ENCODE measurements at places on chromosomes 11 and 22.

DNA sequence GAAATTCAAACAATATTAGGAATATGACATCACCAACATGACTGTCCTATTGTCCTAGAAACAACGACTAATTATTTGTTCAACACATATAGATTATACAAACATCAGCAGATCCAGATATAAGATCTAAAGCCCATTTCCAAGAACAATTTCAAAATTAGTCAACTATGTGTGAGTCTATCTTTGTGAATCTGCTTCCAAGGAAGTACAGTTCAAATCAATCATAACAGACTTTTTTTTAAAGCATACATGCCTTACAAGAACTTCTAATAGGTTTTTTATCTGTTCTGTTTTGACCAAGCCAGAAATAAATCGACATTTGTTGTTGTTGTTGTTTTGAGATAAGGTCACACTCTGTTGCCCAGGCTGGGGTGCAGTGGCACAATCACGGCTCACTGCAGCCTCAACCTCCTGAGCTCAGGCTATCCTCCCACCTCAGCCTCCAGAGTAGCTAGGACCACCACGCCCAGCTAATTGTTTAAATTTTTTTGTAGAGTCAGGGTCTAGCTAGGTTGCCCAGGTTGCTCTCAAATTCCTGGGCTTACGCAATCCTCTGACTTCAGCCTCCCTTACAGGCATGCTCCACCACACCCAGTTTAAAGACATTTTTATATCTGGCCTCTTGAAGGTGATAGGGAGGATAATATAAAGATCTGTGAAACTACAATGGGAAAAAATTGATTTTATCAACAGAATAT lies 54.8 kb downstream of the DENND5A start:
- peak; percentile 26 for DNase-seq

- no peak for DNase-seq
These were observed 100.0 kb upstream of the B3GAT1 start for GRCh38 chr11:134512061-134512460.

- DNase-seq: no peak
These were observed 12.0 kb downstream of the SLCO2B1 start for GRCh38 chr11:75162954-75163353.

- peak; percentile 66 for DNase-seq
These were observed 5.1 kb upstream of the SMARCB1 start for GRCh38 chr22:23781511-23782183.

DNA sequence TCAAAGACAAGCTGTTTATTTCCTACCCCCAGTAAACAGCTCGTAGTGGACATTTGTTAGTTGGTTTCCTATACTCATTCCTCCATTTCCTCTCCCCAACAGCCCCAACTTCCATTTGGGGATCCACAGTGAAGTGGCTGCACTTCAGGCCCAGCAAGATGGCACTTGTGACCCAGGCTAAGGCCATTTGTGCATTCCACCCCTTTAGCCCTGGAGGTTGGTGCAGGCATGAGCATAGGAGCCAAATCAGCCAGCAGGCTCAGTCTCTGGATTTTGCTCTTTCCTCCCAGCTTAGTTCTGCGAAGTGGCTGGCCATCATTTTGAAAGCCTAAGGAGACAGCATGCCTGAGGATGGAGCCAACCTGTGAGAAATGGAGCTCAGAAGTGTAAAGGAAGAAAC lies 122.9 kb downstream of the MPPED2 start:
- no peak for DNase-seq

DNA sequence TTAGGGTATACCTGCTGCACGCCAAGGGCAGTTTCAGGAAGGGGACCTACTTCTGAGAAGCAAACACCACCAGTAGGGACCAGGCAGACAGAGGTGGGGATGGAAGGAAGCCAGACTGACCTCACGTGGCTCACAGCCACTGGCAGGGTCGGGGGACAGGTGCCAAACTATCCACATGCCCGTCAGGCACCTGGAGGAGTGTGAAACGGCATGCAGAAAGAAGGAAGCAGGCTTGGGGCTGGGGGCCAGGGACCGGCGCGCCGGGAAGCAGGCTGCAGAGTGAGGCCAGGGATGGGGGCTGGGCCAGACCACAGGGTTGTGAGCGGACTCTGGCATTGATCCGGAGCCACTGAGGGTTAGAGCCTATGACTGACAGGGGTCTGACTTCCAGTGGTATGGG lies 47.5 kb downstream of the CDKN1C start:
- DNase-seq: no peak

GRCh38 chr11:67050139-67050538 lies 6.5 kb upstream of the RHOD start:
- no peak for DNase-seq

GRCh38 chr11:5910540-5910939 lies 17.5 kb downstream of the OR52E5 start:
- no peak for DNase-seq

DNA sequence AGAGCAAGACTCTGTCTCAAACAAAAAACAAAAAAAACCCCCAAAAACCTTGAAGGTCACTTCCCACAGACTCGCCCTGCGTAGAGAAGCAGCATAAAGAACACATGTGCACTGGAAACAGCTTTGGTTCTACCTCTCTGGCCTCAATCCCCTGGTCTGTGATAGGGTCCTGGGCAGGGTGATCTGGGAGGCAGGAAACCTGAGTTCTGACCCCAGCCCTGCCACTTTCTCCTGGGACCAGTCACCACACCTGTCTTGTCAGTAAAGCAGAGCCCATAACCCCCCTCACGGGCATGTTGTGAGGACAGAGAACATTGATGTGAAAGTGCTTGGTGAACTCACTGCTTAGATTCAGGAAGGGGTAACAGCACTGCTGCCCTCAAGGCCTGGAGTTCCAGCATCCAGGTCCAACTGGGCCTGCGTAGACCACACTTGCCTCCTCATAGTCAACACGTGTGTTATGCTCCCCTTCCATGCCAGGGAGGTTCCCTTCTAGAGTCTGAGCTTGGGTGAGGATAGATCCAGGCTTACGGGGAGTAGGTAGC lies 11.4 kb downstream of the UCP2 start:
- no peak for DNase-seq

- DNase-seq: no peak
These were observed 14.1 kb downstream of the DEAF1 start for GRCh38 chr11:680970-681369.

DNA sequence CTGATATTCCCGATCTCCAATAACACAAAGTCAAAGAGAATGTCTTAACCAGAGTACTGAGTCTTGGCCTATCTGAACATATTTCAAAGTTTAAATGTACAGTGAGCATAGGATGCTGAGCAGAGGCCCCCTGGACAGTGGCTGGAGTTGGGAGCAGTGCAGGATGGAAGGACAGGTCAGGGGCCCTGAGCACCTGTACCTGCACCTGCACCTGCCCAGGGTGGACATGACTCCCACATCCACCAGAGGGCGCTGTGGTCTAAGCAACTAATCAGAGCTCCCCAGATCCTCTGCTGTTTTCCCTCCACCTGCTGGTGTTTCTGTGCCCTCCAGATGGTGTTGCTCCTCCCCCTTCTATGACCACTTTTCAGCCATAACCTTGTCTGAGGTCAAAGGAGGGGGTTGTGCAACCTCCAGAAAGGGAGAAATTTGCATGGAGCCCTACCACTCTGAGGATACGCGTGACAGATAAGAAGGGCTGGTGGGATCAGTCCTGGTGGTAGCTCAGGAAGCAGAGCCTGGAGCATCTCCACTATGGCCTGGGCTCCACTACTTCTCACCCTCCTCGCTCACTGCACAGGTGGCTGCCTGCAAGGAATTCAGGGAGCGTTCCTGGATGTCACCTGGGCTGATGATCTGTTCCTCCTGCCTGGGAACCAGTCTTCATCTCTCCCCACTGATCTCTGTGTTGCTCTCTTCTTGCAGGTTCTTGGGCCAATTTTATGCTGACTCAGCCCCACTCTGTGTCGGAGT lies 49.1 kb upstream of the VPREB1 start:
- DNase-seq: peak; percentile 45

GRCh38 chr11:132904607-132905006 lies 627.7 kb downstream of the OPCML start:
- DNase-seq: no peak

GRCh38 chr11:89405629-89406028 lies 85.5 kb downstream of the NOX4 start:
- DNase-seq: peak; percentile 17

- no peak for DNase-seq
These were observed 110.8 kb downstream of the KCNQ1OT1 start for GRCh38 chr11:2588809-2589537.

DNA sequence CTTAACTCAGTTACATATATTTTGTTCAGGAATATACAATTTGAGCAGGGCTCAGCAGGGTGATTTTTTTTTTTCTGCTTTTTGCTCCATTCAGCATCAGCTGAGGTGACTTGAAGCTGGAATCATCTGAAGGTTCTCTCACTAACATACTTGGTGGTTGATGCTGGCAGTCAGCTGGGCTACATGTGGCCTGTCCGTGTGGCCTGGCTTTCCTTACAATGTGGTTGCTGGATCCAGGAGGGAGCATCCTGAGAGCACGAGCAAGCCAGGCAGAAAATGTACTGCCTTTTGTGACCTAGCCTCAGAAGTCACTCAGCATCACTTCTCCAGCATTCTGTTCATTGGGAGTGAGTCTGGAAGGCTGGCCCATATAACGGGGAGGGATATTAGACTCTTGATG lies 151.6 kb upstream of the E2F8 start:
- no peak for DNase-seq

GRCh38 chr22:44205516-44206329 lies 25.0 kb downstream of the PARVG start:
- no peak for DNase-seq

GRCh38 chr11:34311126-34311525 lies 46.7 kb downstream of the ABTB2 start:
- DNase-seq: no peak

DNA sequence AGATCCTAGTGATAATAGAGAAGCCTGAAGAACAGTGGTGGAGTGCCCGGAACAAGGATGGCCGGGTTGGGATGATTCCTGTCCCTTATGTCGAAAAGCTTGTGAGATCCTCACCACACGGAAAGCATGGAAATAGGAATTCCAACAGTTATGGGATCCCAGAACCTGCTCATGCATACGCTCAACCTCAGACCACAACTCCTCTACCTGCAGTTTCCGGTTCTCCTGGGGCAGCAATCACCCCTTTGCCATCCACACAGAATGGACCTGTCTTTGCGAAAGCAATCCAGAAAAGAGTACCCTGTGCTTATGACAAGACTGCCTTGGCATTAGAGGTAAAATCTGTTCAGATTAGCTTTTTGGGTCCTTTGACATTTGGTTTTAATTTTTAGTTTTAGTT lies 16.7 kb downstream of the CRKL start:
- no peak for DNase-seq

DNA sequence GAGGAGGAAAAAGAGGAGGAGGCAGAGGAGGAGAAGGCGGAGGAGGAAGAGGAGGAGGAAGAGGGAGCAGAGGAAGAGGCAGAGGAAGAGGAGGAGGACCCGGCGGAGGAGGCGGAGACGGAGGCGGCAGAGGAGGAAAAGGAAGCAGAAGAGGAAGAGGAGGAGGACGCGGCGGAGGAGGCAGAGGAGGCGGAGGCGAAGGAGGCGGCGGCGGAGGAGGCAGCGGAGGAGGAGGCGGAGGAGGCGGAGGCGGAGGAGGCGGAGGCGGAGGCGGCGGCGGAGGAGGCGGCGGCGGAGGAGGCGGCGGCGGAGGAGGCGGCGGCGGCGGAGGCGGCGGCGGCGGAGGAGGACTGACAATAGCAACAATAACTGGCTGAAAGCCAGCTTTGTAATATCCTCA lies 616.6 kb downstream of the TBC1D22A start:
- DNase-seq: no peak

GRCh38 chr11:71283971-71284441 lies 31.6 kb upstream of the SHANK2 start:
- DNase-seq: no peak

DNA sequence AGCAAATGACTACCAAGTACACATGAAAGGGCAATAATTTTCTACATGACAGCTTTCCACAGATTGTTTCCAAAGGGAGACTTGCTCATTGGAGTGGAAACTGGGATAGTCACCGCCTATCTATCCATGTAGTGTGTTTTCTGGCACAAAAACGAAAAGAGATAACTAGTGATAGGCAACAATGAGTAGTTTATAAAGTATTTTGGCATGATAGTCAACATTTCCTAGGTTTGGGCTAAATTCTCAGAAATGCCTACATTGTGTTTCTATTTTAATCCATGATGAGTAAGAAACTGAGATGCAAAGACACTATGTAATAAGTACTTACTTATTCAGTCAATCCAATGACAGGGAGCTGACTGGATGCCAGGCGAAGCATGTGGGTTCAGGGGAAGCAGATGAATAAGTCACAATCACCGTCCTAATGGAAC lies 1129.1 kb downstream of the DLG2 start:
- DNase-seq: peak; percentile 94

- DNase-seq: no peak
These were observed 5.6 kb downstream of the SLC6A5 start for GRCh38 chr11:20604864-20605601.

GRCh38 chr11:127993788-127994187 lies 593.6 kb downstream of the ETS1 start:
- no peak for DNase-seq
